A549 (cell line): ENCODE measurements at places on chromosomes 5 and 9. TPM values are rescaled to one million over a fixed set of nuclear protein-coding genes. Genes with fewer than 3 reads are reported as not detected.

DNA sequence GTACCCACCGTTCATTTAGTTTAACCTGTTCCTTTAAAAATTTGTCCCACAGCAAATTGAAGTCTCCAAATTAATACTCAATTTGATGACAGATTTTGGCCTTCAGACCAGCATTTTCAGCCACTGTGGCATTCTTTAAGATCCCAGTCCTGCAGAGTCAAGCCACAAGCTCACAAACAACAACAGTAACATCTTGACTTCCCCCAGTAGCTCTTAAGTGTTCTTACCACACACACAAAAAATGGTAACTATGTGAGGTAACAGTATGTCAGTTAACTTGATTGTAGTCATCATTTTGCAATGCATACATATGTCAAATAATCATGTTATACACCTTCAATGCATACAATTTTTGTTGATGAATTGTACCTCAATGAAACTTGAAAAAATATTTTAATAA is 247.9 kb downstream of the LURAP1L start:
- DNase-seq = no peak

- no peak for DNase-seq
Observed at GRCh38 chr9:124725068-124725452, 46.1 kb downstream of the NR6A1 start.

GRCh38 chr5:92911851-92912250 is 669.2 kb downstream of the NR2F1-AS1 start:
- no peak for DNase-seq

DNA sequence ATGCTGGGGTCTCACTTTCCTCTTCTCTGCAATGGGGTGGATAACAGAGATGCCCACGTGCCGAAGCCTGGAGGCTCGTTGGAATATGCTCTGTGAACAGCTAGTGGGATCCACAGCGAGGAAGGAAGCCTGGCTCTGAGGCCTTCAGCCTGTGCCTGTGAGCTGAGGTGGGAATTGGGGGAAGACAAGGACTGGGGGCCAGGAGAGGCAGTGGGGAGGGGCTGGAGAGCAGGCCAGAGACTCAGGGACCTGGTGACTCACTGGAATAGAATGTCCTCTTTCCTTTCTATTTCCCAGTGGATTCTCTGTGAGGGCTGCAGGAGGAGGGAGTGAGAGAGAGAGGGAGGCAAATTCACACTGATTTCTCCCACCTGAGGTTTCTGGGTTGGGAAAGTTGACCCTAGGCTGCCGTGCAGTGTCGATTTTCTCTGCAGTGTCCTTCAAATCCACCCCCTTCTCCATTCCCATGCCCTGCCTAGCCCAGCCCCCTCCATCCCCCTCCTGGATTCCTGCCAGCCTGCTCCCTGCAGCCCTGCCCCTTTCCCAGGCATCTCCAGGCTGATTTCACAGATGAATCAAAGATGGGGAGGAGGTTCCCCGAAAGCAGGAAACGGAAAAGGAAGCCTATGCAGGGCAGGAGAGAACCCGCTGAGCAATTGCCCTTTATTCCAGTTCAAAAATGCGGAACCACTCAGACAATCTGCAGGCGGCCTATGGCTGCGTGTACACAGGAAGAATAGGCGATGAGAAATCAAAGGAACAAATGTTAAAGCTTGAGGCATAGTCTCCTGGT is 1.4 kb upstream of the SPAAR start:
- DNase-seq = peak; percentile 94

The PBX3 gene
- 10.5 to 11.2 TPM (median 10.7 TPM) in 3 replicates for polyA plus RNA-seq

DNA sequence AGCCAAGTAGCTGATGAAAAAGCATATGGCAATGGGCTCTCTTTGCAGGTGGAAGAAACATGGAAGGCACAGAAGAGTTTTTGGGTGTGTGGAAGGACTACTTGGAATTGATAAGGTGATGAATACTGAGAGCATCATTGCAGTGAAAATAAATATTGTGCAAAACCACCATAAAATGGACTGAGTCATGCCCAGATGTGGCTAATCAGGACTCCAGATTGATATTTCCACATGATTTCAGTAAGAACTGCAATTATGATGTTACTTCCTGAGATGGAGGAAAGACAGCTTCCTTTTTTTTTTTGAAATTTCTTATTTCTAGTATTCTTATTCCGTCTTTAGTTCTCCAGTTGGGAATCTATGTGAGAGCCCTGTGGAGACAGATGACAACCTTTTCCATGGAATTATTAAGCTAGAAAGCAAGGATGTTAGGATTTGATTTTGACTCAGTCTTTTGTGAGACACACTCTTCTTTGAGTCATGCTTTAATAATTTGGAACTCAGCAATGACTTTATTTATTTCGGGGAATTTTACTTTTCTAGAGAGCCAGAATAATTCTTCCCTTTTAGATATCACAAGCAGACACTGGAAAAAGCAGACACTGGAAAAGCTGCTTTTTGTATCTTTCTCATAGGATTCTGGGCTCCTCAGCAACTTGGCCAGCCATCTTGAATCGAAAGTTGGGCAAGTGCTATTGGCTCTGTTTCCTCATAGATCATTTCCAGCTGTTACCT is 94.2 kb upstream of the VCAN start:
- DNase-seq = no peak

DNA sequence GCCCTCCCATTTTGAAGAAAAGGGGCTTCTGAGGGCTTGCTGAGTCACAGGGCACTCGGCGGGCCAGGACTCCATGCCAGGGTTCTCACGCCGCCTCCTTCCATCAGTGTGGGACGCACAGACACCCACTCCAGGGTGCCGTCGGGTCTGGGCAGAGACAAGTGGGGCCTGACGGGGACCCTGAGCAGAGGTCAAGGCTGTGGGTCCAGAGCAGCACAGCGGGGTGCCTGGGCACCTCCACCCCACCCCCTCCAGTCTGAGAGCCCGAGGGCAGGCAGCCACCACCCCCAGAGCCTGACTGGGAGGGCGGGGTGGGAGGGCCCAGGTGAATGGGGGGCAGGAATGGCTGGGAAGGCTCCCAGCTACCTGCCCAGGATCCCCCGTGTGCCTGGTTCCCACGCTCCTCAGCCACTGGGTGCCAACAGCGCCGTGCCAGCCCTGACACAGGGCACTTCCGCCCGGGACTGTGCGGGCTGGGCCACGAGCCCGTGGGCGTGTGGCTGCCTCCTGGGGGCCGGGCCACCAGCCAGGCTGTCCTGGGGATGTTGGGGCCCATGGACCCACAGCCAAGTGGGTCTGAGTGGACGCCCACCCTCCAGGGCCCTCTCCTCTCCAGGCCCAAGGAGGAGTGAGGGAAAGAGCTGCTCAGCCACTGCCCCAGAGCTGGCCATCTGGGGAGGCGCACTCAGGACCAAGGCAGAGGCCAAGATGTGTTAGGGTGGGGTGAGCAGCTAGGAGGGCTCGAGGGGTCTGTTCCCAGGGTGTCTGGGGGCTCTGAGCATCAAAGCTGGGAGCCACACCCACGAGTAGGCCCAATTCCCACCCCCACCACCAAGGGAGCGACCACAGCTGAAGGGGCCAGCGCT is 10.1 kb upstream of the NRARP start:
- DNase-seq = peak; percentile 1

GRCh38 chr5:31366941-31367340 is 165.0 kb downstream of the DROSHA start:
- no peak for DNase-seq

The PFN3 gene
- not detected in 3 replicates for polyA plus RNA-seq

The LRRC19 gene
- polyA plus RNA-seq = 0.11 TPM in 1 of 3 replicates, not detected in the others

- DNase-seq = no peak
Observed at GRCh38 chr5:135442431-135443160, 4.6 kb downstream of the DCANP1 start.

DNA sequence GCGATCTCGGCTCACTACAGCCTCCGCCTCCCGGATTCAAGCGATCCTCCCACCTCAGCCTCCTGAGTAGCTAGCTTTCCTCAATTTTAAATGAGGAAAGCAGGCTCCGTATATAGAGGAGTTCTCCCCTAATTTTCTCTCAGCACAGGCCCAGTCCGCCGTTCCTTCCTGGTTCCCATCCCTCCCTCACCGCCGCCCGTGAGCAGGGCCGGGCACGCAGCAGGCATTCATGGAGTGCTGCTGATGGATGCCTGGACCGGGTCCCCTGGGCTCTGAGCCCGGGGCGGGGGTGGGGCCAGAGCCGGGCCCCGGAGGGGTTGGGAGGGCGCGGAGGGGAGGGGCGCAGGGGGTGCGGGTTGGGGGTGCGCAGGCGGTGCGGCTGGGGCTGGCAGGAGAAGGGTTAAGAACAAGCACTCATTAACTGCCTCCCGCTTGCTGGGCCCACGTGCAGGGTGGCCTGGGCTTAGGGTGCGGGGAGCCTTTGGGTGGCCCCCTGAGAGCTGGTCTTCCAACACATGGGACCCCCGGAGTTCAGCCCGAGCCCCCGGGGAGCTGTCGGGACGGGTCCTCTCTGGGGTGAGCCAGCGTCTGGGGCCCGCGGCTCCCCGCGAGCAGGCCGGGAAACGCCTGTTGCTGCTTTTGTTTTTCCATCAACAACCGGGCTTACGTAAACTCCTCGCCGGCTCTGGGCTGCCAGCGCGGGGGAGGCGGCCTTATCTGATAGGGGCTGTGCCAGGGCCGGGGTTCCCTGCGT is 33.7 kb downstream of the LHX2 start:
- no peak for DNase-seq

DNA sequence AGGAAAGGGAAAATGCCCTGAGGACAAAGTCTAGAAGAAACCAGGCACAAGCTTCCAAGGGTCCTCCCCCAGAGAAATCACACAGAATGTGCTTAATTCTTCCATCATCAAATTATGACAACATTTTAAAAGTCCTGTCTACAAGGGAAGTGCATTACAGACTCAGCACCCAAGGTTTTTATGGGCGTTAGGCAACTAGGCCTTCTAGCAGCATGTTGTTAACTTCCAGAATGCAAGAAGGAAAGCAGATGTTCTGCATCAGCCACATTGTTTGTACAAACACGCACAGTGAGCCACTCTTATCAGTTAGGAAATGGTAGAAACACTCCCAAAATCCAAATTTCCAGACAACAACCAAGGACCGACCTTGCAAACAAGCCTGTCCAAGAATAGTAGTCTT is 26.5 kb downstream of the SMC5 start:
- DNase-seq = no peak

DNA sequence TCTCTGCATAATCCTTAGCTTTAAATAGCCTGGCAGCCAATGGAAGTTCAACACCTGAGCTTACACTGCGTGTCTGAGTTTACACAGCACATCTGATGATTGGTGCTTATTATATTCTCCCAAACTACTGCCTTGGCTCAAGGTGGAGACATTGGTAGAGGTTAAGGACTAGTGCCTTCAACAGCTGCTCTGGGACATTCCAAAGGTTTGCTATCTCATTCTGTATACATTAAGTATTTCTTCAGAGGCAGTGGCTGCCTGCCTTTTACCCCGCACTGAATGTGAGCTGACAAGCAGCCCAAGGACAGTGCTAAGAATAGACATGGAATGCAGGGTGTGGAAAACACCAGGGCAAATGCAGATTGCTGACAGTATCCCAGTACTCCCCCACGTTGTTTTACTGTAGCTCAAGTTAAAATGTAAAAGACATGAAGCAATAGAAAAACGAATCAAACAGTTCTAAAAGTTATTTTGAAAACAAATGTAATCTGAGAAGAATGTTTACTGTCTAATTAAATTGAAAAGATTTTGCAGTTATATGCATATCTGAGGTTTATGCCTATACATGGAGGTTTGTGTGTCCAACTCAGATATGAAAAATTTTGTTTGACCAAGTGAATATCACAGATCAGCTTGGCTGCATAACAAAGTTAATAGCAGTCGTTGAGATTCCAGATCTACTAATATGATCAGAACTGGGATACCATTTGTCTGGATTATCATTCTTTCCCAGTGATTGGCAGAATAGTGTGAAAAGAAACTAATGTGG is 1.8 kb downstream of the HSPB3 start:
- peak; percentile 55 for DNase-seq

DNA sequence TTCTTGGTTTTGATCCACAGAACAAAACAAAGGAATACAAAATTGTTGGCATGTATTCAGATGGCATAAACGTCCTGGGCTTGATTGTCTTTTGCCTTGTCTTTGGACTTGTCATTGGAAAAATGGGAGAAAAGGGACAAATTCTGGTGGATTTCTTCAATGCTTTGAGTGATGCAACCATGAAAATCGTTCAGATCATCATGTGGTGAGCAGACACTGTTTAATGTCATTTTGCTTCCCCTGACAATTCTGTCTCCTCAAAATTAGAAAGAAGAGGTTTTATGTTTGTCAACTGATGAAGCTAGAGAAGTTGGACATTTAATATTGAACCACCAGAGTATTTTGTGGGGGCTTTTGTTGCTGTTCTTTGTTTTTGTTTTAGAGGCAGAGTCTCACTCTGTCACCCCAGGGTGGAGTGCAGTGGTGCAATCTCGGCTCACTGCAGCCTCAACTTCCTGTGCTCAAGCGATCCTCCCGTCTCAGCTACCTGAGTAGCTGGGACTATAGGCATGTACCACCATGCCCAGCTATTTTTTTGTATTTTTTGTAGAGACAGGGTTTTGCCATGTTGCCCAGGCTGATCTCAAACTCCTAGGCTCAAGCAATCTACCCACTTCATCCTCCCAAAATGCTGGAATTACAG is 82.0 kb downstream of the SLC1A1 start:
- DNase-seq = no peak

GRCh38 chr5:147098233-147098790 is 136.5 kb upstream of the STK32A start:
- DNase-seq = peak; percentile 11

GRCh38 chr5:176882567-176882903 is 16.6 kb downstream of the HK3 start:
- DNase-seq = no peak

GRCh38 chr9:85064811-85065371 is 395.4 kb downstream of the NTRK2 start:
- no peak for DNase-seq

DNA sequence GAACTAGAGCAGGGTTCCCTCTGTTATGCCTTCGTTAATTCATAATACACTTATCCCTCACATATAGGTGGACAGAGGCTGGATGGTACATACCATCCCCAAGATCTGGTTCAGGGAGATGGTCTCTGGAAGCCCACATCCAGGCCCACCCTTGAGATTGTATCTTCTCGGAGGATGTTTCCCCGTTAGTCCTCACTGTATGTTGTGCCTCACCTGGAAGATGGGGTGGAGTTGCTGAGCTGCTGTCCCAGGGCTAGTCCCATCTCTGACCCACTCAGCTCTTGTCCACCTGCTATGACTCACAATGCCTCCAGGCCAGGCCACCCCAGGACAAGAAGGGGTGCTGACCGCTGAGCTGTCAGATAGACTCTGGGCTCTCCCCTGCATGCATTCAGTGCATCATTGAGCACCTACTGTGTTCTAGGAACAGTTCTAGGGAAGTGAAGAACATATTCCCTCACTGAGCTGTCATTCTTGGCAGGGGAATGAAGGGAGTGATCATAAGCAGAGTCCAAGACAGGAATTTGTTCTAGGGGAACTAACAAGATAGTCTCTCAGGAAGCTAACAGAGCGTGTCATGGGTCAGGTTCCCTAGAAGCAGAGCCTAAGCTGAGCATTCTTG is at the start of gene CBY3:
Gene CBY3, minus strand, starts transcription at position 255 of the 622 bp plus-strand sequence. Its CDS starts 116 bp downstream, at position 139.
- no peak for DNase-seq

The C8G gene
- polyA plus RNA-seq = 1.1 to 1.3 TPM (median 1.1 TPM) in 3 replicates
